ENCODE measurements at places on chromosomes 12 and 14.

DNA sequence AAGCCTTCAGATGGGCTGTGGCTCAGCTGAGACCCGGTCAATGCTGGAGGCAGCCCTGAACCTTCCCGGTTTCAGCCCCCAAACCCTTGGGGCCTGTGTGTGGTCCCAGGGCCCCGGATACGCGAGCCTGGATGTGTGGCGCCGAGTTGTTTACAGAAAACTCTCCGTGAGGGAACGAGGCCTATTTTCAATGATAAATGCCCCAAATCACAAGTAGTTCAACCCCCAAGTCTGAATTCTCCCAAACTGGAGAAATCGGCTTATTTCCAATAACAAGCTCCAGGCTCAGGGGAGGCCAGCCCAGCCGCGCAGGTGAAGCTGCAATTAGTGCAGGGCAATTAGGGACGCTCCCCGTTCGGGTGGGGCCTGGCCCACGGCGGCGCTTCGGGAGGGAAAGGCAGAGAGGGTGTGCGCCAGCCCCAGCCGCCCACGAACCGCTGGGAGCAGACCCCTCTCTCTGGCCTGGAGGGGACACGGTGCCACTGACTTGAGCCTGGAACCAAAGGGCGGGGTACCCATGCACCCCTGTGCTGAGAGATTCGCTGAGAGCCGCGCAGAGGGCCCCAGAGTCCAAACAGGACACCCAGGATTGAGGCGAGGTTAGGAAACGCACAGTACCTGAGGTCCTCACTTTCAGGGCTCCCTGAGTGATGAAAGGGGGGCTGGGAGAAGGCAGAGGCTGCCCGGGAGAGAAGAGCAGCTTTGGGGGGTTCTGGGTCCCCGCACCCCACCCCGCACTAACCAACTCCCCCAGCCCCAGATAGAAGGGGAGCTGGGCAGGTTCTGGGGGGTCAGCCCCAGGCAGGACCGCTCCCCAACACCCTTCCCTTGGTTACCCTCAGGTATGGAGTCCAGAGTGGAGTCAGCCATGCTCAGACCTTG is 14.2 kb upstream of the ANKRD9 start:
- DNase-seq: no peak

DNA sequence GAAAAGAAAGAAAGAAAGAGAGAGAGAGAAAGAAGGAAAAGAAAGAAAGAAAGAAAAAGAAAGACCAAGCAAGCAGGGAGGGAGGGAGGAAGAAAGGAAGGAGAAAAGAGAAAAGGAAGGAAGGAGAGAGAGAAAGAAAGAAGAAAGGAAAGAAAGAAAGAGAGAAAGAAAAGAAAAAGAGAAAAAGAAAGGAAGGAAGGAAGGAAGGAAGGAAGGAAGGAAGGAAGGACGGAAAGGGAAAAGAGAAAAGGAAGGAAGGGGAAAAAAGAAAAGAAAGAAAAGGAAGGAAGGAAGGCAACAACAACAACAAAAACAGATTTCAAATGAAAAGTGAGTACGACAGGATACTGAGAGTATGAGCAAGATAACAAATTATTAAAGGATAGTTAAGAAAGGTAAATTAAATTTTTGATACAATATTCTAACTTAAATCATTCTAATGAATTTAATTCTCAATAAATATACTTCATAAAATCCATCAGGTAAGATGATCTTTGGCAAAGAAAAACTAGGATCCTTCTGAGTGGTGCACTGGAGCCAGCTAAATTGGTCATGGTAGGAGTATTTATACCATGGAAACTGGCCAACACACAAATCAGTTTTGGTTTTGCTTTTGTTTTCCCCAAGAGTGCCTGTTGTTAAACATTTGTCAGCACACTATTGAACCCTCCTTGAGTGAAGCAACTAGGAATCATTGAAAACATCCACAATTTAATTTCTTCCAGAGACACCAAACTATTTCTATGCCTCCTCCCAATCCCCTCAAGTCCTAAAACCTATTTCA is 56.1 kb upstream of the DYRK2 start:
- DNase-seq: no peak

GRCh38 chr14:24246765-24247212 is 4.4 kb upstream of the TINF2 start:
- DNase-seq: no peak

GRCh38 chr14:54189748-54190354 is 207.0 kb upstream of the CDKN3 start:
- no peak for DNase-seq

DNA sequence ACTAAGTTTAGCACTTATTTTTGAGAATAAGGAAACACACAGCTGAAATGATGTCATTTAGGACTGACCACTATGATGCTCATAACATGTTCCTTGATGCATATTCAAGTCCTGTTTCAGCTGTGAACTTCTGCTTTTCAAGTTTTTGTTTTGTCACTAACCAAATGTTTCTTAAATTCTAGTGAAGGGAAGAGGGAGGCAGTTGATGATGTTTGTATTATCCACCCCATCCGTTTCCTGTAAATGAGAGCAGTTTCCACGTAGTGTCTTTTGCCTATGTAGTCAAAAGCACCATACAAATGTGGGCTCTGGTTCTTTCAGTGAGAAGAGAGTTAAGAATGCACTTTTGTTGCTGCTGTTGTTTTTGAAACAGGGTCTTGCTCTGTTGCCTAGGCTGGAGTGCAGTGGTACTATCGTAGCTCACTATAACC is 491.8 kb downstream of the PCNX1 start:
- no peak for DNase-seq

DNA sequence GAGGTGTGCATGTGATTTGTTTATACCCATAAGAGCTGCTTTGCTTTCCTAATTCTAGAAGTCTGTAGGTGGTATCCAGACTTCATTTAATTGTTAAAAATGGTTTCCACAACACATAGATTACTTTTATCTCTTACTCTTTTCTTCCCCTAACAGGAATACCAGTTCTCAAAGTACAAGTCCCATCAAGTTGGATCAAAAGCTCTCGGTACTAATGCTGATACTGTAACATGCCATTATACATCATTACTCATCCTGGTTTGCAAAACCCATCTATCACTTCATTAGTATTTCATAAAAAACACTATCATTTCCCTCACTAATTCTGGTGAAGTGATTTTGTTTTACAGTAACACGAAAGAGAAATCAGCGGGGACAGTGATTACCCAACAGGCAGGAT is 94.3 kb downstream of the PPP2R5E start:
- DNase-seq: no peak

All from activated naive CD8-positive, alpha-beta T cell treated with anti-CD3 and anti-CD28 coated beads, Interleukin-2, amount 50 U/mL, for 16 hours (primary cell).